Camera-type eye (tissue), 1 donor: ENCODE measurements at places on chromosomes 7 and 10. TPM values are rescaled to one million over a fixed set of nuclear protein-coding genes. Genes with fewer than 3 reads are reported as not detected.

Gene CRTAC1
- total RNA-seq = 19.3 TPM

Gene FGFR2
- total RNA-seq = 77.5 TPM

Gene KCNH2
- 22.7 TPM for total RNA-seq

Gene EGR2
- 2.3 TPM for total RNA-seq

Gene EPHA1
- total RNA-seq = 2.1 TPM

Gene EBLN1
- not detected for total RNA-seq

Gene CFAP43
- 6.3 TPM for total RNA-seq

Gene NUTM2B
- total RNA-seq = 0.66 TPM

Gene CALML3
- 0.33 TPM for total RNA-seq

Gene SP8
- not detected for total RNA-seq

Gene CCDC3
- 13.0 TPM for total RNA-seq

Gene ETV1
- total RNA-seq = 20.0 TPM

Gene LOXL4
- total RNA-seq = 7.9 TPM

Gene HOXA11
- not detected for total RNA-seq

Gene GPR146
- 9.5 TPM for total RNA-seq

Gene PMS2
- 25.3 TPM for total RNA-seq

Gene HOXA5
- not detected for total RNA-seq

Gene OIT3
- total RNA-seq = 1.6 TPM

Gene SPDYE5
- total RNA-seq = 0.22 TPM

Gene SPDYE16
- total RNA-seq = 1.2 TPM

Gene HTRA1
- total RNA-seq = 172 TPM

Gene ZNF32
- total RNA-seq = 51.3 TPM

Gene FAM131B
- total RNA-seq = 13.0 TPM

Gene AGBL3
- total RNA-seq = 5.8 TPM

Gene TFPI2
- total RNA-seq = 57.5 TPM

Gene CDK5
- 18.6 TPM for total RNA-seq

Gene FEZF1
- total RNA-seq = 0.27 TPM

Gene ANKRD22
- total RNA-seq = 0.44 TPM

Gene LRRC18
- not detected for total RNA-seq

Gene PRSS37
- not detected for total RNA-seq

Gene PRLHR
- not detected for total RNA-seq

Gene ZNF425
- total RNA-seq = 6.7 TPM

Gene TMEM130
- total RNA-seq = 14.4 TPM

Gene ZNF487
- total RNA-seq = 19.3 TPM

Gene FAM25C
- total RNA-seq = not detected

Gene ASB4
- total RNA-seq = 1.0 TPM

Gene FFAR4
- not detected for total RNA-seq

Gene C10orf105
- total RNA-seq = 0.11 TPM

Gene FAM25A
- not detected for total RNA-seq

Gene GNGT1
- total RNA-seq = 20.3 TPM

Gene MMD2
- total RNA-seq = 5.7 TPM

Gene PAOX
- total RNA-seq = 10.3 TPM

Gene MEOX2
- 19.1 TPM for total RNA-seq

Gene PKD2L1
- total RNA-seq = 0.16 TPM

Gene CALD1
- 151 TPM for total RNA-seq

Gene LRIT1
- total RNA-seq = 51.8 TPM

Gene RARRES2
- total RNA-seq = 66.2 TPM

Gene SERPINE1
- total RNA-seq = 6.8 TPM

Gene ZNF138
- total RNA-seq = 53.9 TPM

Gene LRRD1
- total RNA-seq = 0.44 TPM

Gene CYP2C19
- not detected for total RNA-seq

Gene KNDC1
- total RNA-seq = 8.6 TPM
